SHP77 treated with DMSO at 0.1 percent for 48 hours (cell line): ENCODE measurements at places on chromosomes 2 and 18.
A peak's percentile ranks its signal among the peaks of the same experiment; 100 is the strongest.

DNA sequence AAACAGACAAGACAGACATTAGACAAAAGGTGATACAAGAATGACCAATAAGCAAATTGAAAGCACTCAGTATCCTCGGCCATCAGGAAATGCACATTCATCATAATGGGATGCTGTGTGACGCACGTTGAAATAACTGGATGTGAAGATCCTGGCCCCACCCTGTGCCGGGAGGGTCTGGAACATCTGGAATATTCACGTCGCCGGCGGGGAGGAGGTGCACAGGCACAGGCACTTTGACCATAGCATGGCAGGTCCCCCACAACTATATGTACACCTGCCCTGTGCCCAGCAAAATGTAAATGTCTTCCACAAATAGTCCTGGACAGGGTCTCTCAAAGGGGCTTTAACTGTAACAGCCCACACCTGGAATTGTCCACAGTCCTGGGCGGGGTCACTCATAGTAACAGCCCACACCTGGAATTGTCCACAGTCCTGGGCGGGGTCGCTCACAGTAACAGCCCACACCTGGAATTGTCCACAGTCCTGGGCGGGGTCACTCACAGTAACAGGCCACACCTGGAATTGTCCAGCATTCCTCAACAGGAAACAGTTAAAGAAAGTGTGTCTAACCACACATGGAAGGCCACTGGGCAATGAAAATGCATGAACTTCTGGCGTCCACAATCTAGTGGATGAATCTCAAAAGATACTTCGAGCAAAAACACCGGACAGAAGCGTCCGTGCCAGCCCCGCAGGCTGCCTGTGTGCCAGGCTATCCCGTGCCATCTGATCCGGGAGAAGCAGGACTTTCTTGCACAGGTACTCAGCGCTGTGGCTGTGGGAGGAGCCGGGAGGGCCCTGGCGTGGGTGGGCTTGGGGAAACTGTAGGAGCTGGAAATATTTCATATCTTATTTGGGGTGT lies 113.4 kb downstream of the RTP5 start:
- no peak for DNase-seq

DNA sequence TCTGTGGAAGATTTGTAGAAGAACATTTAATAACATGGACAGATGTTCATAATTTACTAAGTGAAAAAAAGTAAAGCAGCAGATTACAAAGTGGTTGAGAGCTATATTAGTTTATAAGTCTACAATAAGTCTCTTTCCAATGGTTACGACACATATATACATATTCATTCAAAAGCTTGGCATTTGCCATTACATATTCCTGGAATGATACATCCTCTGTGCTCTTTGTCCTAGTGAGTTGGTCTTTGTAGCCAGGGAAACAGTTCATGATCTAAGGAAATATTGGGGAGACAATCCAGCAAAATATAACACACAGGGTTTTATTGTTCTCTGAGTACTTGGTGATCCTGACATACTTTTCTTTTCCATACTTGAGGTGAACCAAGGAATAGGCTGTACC lies 32.5 kb upstream of the SOS1 start:
- DNase-seq = no peak

GRCh38 chr18:48534364-48534763 lies 4.5 kb upstream of the CTIF start:
- no peak for DNase-seq

DNA sequence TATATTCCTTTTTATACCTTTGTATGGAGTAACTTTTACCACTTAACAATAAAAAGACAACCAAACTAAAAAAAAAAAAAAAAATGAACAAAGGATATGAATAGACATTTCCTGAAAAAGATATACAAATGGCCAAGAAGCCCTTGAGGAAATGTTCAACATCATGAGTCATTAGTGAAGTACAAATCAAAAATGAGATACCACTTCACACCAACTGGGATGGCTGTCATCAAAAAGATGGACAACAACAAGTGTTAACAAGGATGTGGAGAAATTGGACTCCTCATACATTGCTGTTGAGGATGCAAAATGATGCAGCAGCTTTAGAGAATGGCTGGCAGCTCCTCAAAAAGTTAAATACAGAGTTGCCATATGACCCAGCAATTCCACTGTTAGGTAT lies 22.6 kb upstream of the SCYGR2 start:
- DNase-seq = no peak

DNA sequence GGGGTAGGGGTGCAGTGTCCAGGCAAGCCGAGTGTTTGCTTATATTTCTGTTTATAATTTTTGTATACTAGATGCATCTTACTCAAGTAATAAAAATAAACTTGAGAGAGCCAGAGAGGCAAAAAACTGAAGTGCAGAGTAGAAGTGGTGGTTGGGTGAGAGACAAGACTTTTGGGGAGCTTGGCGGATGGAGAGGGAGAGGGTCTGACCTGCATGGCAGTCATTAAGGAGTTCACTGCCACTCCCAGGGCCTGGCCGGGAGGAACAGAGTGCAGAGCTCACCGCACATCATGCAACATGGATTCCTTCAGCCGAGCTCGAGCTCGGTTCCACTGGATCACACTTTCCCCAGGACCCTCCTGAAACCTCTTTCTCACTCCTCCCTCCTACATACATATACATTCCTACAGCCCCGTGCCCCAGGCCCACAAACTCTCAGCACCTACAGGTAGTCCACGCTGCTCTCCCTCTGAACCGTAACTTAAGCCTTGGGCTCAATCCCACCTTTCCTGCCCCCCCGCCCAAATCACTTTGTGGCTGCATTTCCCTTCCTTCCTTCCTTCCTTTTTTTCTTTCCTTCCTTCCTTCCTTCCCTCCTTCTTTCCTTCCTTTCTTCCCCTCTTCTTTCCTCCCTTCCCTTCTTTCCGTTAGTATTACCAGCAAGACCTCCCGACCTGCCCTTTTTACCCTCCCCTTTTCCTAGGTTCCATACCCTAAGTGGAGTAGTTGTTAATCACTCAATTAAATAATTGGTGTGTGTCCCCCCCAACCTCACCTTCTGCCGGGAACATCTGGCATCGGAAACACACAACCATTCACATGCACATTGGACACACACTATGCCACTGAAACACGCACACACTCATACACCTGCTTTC lies 37.1 kb upstream of the ATP6V1B1 start:
- no peak for DNase-seq

GRCh38 chr18:46040747-46041104 lies 31.3 kb downstream of the PSTPIP2 start:
- DNase-seq = no peak

GRCh38 chr2:42826231-42826630 lies 33.8 kb upstream of the HAAO start:
- no peak for DNase-seq

DNA sequence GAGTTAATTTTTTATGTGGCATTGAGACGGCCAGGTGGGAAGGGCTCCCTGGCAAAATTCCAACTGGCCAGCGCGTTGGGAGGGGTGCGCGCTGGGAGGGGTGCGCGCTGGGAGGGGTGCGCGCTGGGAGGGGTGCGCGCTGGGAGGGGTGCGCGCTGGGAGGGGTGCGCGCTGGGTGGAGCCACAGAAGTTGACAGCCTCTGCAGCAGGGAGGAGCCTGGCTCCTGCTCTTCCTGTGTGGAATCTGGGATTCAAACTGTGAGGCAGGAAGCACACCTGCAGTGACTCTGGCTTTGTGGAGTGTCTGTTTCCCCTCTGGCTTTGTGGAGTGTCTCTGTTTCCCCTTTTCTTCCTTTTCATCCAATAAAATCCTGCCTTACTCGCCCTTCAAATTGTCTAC lies 147.9 kb upstream of the CBLN2 start:
- DNase-seq = peak; percentile 43

GRCh38 chr18:42533009-42533575 lies 578.1 kb downstream of the PIK3C3 start:
- DNase-seq = no peak

DNA sequence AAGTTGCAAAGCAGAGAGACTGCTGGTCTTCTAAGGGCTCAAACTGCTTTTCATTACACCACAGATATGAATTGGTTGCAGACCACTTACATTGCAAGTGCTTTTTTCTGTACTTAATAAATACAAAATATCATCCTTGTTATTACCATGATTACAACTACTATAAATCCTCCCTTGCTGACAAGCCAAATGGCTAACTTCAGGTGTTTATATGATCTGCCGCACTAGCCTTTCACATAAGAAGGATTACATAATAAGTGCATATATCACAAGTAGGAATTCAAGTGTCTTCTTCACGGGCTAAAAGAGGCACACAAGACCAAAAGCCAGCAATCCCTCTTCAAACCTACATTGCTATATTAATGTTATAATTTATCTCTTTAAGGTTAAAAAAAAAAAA lies 373.0 kb downstream of the ZEB2 start:
- no peak for DNase-seq

GRCh38 chr2:231673348-231673770 lies 35.0 kb upstream of the PTMA start:
- peak; percentile 79 for DNase-seq

- no peak for DNase-seq
These were observed 28.3 kb downstream of the C18orf54 start for GRCh38 chr18:54386043-54386442.

- no peak for DNase-seq
These were observed 273.8 kb downstream of the ZNF521 start for GRCh38 chr18:25077944-25078723.
